Suppressor macrophage treated with lipopolysaccharide for 4 hours (primary cell): ENCODE measurements at places on chromosomes 13 and 19.

- DNase-seq, result no peak
Measured at GRCh38 chr19:3690551-3691371, 9.5 kb downstream of the PIP5K1C start.

DNA sequence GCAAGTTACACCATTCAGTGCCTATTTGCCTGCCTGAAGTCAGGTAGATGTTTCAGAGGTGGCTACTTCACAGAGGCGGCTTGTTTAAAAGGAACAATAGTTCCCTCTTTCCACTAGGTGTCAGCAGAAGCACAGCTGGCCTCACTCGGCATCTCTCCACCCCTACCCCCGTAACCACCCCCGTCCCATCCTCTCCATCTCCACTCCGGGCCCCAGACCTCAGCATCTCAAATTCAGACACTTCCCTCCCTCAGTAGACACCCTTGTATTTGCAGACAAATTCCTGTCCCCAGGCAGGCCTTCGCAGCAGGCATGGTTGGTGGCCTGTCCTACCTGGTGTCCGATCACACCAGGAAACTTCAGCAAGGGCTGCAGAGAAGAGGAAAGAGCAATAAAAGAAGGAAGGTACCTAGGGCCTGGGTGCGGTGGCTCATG is 9.1 kb upstream of the DPP9 start:
- DNase-seq, result peak; percentile 69

DNA sequence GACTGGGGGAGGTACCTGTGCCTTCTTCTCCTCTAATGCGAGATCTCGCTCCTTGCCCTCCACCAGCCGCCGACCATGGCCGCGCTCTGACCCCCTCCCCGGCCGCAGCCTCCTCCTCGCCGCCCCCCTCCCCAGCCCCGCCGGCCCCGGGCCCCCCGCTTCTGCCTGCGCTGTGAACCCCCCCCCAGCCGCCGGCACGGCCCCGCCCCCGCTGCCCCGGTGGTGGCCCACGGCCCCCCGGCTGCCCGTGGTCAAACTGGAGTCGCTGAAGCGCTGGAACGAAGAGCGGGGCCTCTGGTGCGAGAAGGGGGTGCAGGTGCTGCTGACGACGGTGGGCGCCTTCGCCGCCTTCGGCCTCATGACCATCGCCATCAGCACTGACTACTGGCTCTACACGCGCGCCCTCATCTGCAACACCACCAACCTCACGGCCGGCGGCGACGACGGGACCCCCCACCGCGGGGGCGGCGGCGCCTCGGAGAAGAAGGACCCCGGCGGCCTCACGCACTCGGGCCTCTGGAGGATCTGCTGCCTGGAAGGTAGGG is at the start of gene CACNG8:
TSS of gene CACNG8 (plus strand) at position 51 of the 545 bp plus-strand sequence.
- no peak for DNase-seq

- no peak for DNase-seq
Measured at GRCh38 chr13:100443998-100444328, 144.6 kb downstream of the GGACT start.

DNA sequence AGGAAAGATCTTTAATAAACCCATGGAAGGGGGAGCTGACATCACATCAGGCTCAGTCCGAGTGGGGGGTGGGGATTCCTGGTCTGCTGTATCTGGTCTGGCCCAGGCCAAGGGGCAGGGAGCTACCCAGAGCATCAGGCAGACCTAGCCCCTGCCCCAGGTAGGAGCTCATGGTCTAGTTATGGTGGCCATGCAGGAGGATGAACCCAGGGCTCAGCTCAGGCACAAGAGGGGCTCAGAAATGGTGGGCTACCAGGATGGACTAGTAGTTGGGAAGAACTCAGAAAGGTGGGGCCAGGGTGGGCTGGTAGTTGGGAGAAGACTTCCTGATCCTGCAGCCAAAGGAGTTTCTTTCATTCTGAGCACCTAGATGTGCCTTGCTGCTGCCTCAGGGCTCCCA is 14.3 kb downstream of the VSTM2B start:
- no peak for DNase-seq

GRCh38 chr19:10095622-10095947 is 6.9 kb downstream of the ANGPTL6 start:
- no peak for DNase-seq

- no peak for DNase-seq
Measured at GRCh38 chr13:28459911-28460310, 35.0 kb downstream of the FLT1 start.

GRCh38 chr19:32324631-32325285 is 20.7 kb upstream of the ZNF507 start:
- no peak for DNase-seq

DNA sequence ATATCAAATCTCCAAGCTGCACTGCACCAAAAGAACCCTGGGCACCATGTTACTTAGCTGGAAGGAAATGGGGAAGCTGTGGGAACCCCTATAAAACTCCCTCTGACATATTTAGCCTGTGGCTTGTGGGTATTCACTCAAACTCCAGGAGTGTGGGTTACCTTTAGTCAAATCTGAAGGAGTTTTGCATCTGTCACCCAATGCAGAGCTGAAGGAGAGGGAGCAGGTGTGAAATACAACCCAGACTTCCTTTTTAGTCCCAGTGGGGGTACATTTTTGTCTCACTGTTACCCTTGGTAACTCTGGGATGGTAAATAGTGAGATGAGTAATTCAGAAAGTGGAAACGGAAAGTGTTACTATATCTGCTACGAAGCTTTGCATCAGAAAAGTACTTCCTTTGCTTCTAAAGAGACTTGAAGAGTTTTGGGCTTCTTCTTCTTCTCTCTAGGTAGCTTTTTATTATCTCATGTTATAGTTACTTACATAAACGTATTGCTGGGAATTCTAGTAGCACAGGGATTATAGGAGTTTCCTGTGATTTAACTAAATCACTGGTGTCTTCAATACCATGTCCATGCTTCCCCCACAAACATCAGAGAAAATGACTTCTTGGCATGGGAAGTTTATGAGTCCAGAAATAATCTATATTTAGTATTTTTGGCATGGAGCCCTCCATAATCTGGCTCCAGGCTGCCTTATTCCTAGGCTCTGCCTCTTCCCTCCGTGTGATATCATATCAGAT is 105.9 kb downstream of the AKAP11 start:
- peak; percentile 50 for DNase-seq
